ENCODE measurements at places on chromosomes 6 and 20.

GRCh38 chr6:38067263-38067980 is 247.9 kb downstream of the ZFAND3 start:
- no peak overlapping the region for H3K4me3 ChIP-seq
- no peak for DNase-seq
- H3K4me1 ChIP-seq, result no peaks in the 10 kb centered on the region
- H3K36me3 ChIP-seq, result peaks cover 36% of the 10 kb centered on the region

DNA sequence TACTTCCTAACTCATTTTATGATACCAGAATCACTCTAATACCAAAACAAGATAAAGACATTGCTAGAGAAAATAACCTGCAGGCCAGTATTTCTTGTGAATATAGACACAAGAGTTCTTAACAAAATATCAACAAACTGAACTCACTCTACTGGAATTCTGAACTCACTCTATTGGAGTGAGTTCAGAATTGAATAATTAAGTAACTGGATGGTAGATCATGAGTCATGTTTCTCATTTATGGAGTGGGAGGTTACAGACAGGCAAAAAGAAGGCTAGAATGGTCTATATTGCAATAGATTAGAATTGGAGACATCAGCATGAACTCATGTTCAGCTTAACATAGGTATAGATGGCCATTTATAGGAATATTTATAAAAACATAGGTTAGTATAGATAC is 26.6 kb upstream of the C6orf58 start:
- no peak overlapping the region for H3K27ac ChIP-seq
- no peaks in the 10 kb centered on the region for H3K27me3 ChIP-seq
- no peaks in the 10 kb centered on the region for H3K36me3 ChIP-seq
- no peak overlapping the region for H3K4me3 ChIP-seq

- H3K4me1 ChIP-seq, result no peaks in the 10 kb centered on the region
- no peak overlapping the region for H3K27ac ChIP-seq
- no peak for DNase-seq
Measured at GRCh38 chr6:114260810-114261209, 82.0 kb downstream of the HS3ST5 start.

GRCh38 chr6:3383525-3383924 is 73.3 kb downstream of the SLC22A23 start:
- no peaks in the 10 kb centered on the region for H3K36me3 ChIP-seq
- peak overlapping the region; percentile 87 for H3K27ac ChIP-seq
- H3K4me3 ChIP-seq, result no peak overlapping the region
- no peak for DNase-seq
- H3K4me1 ChIP-seq, result peaks cover 95% of the 10 kb centered on the region
- no peaks in the 10 kb centered on the region for H3K27me3 ChIP-seq

DNA sequence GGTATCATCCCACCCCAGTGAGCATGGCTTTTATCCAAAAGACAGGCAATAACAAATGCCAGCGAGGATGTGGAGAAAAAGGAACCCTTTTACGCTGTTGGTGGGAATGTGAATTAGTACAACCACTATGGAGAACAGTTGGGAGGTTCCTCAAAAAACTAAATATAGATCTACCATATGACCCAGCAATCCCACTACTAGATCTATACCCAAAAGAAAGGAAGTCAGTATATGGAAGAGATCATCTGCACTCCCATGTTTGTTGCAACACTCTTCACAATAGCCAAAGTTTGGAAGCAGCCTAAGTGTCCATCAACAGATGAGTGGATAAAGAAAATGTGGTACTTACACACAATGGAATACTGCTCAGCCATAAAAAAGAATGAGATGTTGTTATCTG is 5.9 kb upstream of the KIAA1755 start:
- H3K36me3 ChIP-seq, result no peaks in the 10 kb centered on the region
- H3K4me1 ChIP-seq, result peaks cover 10% of the 10 kb centered on the region
- no peak overlapping the region for H3K27ac ChIP-seq

DNA sequence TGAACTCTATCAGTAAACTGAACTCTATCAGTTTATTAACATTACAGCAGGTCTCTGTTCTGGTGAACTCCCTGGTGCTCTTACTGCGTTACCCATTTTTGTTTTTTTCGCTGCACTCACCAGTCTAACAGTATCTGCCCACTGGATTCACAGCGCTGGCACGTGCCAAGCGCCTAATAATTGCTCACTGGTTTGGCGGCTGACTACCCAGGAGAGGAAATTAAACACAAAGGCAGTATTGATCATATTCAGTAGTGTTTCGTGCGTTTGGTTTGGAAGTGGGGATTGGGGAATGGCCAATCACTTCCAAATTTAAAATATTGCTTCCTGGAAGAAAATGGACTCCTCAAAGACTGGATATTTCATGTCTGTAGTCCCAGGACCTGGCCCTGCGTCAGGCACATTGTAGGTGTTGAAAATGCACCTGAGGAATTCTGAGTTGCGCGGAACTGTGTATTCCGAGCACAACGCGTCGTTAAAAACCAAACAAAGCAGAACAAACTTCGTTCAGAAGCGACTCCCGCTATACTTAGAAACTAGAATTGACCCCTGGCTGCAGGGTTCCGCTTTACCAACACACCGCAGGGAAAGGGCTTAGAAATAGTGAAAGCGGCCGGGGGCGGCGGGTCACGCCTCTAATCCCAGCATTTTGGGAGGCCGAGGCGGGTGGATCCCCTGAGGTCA is 1.1 kb upstream of the RPS12 start:
- H3K27ac ChIP-seq, result peak overlapping the region; percentile 94
- H3K4me3 ChIP-seq, result peak overlapping the region; percentile 80
- H3K4me1 ChIP-seq, result peaks cover 10% of the 10 kb centered on the region
- H3K27me3 ChIP-seq, result no peaks in the 10 kb centered on the region
- no peak for DNase-seq

DNA sequence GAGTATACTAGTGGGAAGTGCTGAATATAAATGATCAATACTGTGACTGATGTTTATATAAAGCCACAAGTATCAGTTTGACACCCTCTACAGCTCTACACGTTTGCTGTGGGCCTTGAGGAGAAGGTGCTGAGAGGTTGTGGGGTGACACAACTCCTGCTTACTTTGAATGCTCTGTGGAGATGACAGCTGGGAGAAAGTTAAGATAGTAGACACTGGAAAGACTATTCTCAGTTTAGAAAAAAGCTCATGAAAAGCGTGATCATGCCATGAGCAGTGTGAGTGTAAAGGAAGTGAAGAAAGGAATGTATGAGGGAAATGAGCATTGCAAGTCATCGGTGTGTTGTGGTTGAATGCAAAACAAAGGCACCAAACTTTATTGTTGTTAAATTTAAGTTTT is 215.8 kb downstream of the UTRN start:
- H3K27ac ChIP-seq, result no peak overlapping the region
- no peaks in the 10 kb centered on the region for H3K27me3 ChIP-seq
- DNase-seq, result no peak
- no peaks in the 10 kb centered on the region for H3K36me3 ChIP-seq
- H3K4me3 ChIP-seq, result no peak overlapping the region

DNA sequence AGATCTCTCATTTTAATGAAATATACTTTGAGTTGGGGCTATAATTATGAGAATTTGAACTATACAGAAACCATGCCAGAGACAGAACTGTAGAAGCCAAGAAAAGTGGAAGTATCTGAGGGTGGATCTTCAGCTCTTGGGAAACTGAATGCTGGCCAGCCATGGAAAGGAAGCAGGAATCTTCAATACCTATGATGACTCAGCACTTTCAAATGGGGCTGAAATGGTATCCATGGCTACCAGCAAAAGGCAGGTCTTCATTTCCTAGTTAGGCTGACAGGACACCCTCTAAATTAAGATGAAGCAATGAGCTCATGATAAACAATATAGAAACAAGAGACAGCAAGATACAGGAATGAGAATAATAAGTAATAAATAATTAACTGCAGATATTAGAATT is 171.3 kb downstream of the COL21A1 start:
- H3K27me3 ChIP-seq, result no peaks in the 10 kb centered on the region
- DNase-seq, result no peak
- H3K27ac ChIP-seq, result no peak overlapping the region
- no peak overlapping the region for H3K4me3 ChIP-seq
- no peaks in the 10 kb centered on the region for H3K36me3 ChIP-seq

DNA sequence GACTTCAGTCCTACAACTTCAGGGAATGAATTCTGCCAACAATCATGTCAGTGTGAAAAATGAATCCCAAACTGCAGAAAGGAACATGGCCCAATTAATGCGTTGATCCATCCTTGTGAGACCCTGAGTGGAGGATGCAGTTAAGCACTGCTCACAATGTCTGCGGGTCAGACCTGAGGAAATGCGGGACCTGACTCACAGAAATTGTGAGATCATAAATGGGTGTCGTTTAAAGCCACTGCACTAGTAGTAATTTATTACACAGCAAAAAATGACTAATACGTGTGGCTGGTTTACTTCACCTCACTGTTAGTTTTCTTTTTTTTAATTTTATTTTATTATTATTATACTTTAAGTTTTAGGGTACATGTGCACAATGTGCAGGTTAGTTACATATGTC is 505.0 kb downstream of the PRKN start:
- no peak overlapping the region for H3K4me3 ChIP-seq
- no peaks in the 10 kb centered on the region for H3K36me3 ChIP-seq
- H3K27ac ChIP-seq, result no peak overlapping the region
- H3K4me1 ChIP-seq, result no peaks in the 10 kb centered on the region

GRCh38 chr6:52514514-52514913 is 62.3 kb downstream of the TRAM2 start:
- H3K27ac ChIP-seq, result no peak overlapping the region
- peaks cover 2% of the 10 kb centered on the region for H3K36me3 ChIP-seq
- no peak for DNase-seq
- peaks cover 68% of the 10 kb centered on the region for H3K4me1 ChIP-seq
- H3K4me3 ChIP-seq, result no peak overlapping the region
- no peaks in the 10 kb centered on the region for H3K27me3 ChIP-seq

- H3K27me3 ChIP-seq, result no peaks in the 10 kb centered on the region
- no peak overlapping the region for H3K27ac ChIP-seq
- no peaks in the 10 kb centered on the region for H3K4me1 ChIP-seq
- H3K36me3 ChIP-seq, result peaks cover 51% of the 10 kb centered on the region
- H3K4me3 ChIP-seq, result no peak overlapping the region
Measured at GRCh38 chr20:1177680-1178079, 7.1 kb downstream of the TMEM74B start.

- no peak within 1 kb of the TSS for H3K27ac ChIP-seq
- peaks cover 10% of the 10 kb centered on the region for H3K4me1 ChIP-seq
- DNase-seq, result no peak
- no peaks in the 10 kb centered on the region for H3K36me3 ChIP-seq
Measured at GRCh38 chr6:33008944-33009861, at the start of gene HLA-DOA. Gene HLA-DOA, minus strand, starts transcription at chr6:33009591.

DNA sequence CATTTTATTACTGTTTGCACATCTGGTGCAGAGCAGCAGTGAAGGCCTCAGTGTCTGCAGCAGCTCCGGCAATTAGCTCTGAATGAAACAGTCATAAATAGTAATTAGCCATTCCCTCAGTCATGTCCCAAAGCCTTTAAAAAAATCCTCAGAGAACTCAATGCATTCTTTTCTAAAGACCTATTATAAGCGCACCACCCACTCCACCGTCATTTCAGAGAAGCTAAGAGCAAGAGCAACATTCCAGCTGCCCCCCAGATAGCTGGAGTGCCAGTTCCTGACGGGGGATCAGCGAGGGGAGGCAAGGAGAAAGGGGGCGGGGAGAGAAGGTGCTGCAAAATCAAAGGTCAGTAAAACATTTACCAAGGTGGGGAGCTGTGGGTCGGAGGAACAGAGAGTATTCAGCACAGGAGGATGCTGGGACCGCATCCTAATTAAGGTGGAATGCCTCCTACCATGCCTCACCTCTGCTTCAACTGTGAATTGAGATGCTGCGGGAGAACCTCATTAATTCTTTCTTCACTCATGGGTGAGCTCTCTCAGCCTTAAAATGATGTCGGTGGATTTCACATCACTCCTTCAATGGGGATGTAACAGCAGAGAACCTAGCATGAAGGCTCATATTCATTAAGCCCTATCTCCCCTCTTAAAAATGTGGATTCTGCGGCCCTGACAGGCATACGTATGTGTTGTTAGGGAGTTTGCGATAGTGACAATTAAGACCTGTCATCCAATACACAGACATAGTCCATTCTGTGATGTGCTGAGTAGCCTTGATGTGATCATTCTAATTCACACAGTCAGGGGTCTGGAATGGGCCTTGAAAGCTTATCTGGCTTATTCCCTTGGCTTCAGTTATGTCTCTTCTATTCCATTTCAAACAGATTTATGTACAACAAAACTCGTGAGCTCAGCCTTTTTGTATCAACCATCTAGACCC is 469.5 kb upstream of the NRSN1 start:
- no peaks in the 10 kb centered on the region for H3K36me3 ChIP-seq
- no peaks in the 10 kb centered on the region for H3K4me1 ChIP-seq
- no peak overlapping the region for H3K4me3 ChIP-seq
- DNase-seq, result no peak
- no peaks in the 10 kb centered on the region for H3K27me3 ChIP-seq

DNA sequence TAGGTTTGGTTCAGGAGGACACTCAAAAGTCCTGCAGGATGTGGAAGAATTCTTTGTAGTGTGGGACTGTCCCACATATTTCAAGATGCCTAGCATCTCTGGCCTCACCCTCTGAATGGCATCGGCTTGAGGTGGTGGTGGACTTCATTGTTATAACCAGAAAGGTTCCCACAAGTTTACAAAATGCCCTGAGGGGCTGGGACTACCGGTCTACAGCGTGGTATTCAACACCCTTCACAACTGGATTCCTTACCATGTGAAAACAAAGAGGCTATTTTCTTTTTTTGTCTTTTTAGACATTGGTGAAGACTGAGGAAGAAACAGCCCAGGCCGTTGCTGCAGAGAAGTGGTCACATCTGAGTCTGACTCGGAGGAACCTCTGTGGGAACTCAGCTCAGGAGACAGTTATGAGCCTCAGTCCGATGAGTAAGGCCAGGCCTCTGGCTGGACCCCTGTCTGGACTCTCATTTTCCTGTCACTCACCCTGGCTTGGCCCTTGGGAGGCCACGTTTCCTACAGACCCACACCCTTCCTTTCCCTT is 15.2 kb downstream of the PGBD1 start:
- no peak for DNase-seq
- no peaks in the 10 kb centered on the region for H3K4me1 ChIP-seq
- H3K27ac ChIP-seq, result no peak overlapping the region
- peaks cover 44% of the 10 kb centered on the region for H3K36me3 ChIP-seq
- H3K4me3 ChIP-seq, result no peak overlapping the region
- H3K27me3 ChIP-seq, result no peaks in the 10 kb centered on the region

DNA sequence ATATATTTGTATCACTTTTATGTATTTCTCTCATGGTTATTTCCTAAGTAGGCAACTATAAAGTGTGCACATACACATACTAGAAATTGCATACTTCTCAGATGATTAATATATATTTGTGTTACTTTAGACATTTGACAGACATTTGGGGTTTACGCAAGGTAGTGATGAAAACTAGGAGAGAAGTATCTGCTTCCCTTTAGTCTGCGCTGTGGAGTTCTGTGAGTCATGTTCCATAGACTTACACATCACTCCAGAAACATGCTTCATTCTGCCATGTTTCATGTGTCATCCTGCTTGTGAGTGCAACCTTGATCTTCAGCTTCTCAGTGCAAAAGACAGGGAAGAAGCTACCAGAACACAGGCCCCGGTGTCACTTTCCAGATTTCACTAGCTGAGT is 200.7 kb upstream of the BMP2 start:
- DNase-seq, result no peak
- H3K4me1 ChIP-seq, result no peaks in the 10 kb centered on the region
- no peak overlapping the region for H3K4me3 ChIP-seq
- no peaks in the 10 kb centered on the region for H3K27me3 ChIP-seq
